ENCODE measurements at places on chromosomes 2 and 18.

GRCh38 chr18:73318739-73319479 is 451.1 kb upstream of the NETO1 start:
- no peak for DNase-seq

DNA sequence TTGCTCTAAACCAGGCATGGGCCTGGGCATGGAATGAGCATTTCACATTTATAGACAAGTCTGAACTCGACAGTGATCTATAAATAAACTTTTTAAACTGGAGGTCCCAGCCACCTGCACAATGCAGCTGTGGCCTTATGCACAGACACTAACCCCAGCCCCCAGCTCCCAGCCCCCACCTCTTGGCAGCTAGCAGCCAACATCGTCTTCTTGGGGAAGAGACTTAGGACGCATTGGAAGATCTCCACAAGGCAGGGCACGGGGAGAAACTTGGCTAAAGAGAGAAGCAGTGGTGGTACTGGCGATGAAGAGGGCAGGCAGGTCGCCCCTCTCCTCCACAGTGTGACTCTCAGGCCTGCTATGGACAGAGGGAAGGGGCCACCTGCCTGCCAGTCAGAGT is 213.2 kb downstream of the ANAPC1 start:
- no peak for DNase-seq

- no peak for DNase-seq
Observed at GRCh38 chr2:194706179-194706578, 950.8 kb upstream of the SLC39A10 start.

DNA sequence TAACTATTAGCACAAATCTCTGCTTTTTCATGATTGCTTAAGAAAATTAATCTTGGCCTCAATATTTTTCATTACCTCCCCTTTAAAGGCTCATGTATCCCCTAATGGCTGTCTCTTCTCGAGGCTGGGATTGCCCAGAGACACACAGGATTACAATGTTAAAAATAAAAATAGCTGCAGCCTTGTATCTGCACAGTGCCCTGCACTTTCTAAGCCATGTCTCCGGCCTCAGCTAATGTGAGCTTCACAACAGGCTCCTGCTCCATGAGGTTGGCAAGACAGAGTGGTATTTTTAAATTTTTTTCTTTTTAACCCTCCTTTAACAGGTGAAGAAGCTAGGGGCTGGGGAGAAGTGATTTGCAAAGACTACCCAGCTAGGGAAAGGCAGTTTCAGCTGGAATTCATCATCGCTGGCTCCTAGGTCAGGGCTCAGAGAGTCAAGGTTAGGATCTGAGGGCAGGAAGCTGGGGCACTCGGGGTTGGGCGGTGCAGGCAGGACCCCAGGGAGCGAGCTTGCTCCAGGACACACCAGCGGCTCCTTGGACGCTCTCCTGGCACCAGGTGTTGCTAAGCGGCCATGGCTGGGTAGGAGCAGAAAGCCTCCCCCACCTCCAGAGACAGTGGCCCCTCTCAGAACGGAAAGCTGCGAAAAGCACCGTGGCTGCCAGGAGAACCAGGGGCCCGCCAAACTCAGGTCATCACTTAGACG is 135.6 kb downstream of the SMAD2 start:
- no peak for DNase-seq

DNA sequence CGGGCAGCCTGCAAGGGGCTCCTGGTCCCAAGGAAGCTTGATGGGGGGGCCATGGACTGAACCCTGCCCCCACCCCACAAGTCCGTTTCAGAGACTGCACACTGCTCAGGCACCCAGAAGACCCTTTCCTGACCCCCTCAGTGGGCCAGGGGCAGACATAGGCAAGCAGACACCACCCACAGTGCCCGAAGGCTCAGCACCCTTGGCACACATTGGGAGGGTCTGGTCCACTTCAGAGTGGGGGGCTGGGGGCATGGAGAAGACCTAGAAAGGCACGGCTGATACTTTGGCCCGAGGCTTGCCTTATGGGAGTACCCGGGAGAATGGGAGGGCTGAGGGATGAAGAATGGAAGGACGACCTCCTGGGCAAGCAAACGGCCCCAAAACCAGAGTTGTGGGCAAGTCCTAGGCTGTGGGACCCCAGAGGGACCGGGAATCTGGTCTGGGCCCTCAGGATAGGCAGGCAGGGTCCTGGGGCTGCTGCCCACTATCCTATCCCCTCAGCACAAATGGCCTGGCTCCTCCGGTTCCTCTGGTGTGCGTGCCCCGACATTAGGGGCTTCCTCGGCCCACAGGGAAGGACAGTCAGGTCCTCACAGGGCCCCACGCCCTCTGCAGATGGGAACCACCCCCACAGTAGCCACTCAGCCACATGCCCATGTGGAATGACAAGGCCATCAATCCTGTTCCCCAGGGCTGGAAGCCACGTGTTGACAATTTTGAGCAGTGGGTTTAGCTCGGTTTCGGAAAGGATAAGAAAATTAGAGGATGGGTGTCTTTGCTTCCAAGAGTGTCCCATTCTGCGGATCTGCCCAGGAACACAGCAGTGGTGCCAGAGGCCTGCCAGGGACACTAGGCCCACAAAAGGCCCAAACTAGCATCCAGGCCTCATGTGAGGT is 15.0 kb upstream of the GPC1 start:
- no peak for DNase-seq

DNA sequence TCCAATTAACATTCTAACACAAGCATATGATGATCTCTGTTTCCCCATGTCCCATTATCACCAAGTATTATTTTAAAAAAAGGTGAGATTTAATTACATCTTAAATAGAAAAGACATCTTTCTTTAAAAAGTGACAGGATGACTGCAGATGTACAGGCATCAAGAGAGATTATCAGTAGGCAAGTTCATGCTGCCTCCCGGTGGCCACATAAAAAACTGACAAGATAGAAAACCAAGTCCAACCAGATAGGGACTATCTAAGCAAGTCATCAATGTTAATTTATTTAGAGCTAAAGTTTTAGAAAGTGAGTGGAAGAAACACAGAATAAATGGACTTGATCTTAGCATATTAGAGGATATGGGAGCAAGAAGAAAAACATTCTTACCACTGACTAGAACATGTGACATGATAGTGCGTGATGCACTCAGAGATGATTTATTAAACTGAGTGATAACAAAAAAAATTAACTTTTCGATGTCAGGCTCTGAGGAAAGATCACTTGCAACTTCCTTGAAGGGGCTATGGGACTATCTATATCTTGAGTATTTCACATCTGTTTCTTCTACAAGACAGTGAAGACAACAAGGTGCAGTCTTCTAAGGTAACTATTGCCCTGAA is 5.4 kb upstream of the TDRD15 start:
- DNase-seq = no peak

- DNase-seq = no peak
Observed at GRCh38 chr2:162994718-162995117, 156.2 kb upstream of the KCNH7 start.

GRCh38 chr2:160214461-160215445 is 14.7 kb upstream of the ITGB6 start:
- DNase-seq = no peak

- no peak for DNase-seq
Observed at GRCh38 chr2:32289165-32289999, 11.7 kb downstream of the YIPF4 start.

- DNase-seq = no peak
Observed at GRCh38 chr2:88874063-88874657, 182.7 kb downstream of the RPIA start.

DNA sequence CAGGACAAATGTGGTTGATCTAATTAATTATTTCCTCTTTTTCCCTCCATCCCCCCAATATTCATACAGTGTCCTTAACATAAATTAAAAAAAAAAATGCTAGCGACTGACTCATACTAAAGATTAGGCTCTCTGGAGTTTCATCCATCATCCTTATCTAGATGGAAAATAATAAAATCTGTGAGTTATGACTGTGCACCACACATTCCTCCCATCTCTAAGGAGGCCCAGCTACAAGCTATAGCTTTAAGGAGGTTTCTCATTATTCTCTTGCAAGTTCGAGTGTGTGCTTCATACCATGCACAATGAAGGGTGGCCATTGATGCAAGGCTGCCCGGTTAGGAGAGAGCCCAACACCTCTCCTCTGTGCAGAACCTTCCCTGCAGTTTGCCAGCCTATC is 77.3 kb downstream of the XDH start:
- DNase-seq = no peak

- no peak for DNase-seq
Observed at GRCh38 chr18:47113796-47114540, 36.3 kb downstream of the HDHD2 start.

DNA sequence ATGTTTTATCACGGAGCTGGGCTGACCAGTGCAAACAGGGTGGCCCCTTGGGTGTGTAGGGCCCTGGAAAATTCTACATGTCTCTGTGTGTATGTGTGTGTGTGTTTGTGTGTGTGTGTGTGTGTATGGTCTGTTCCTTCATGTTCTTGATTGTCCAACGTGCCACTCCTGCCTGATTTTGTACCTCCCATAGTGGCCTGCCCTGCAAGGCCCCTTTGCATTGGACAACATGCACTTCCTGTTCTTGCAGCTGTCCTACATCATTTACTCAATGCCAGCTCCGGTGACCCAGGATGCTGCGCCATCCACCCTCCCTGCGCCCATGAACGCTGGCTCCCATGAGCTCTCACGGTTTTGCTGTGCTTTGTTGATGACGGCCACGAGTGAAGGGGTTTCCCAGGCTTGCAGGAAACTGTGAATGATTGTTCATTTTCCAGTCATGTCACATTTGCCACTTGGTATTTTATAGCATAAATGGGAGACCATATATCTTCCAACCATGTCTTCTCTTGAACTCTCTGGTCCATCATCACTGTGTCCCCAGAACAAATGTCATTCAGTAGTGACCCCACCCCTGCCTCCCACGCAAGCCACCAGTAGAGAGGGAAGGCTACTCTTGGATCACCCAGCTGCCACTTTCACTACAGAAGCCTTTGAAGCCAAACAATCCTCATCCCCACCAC is 69.7 kb upstream of the NCK2 start:
- no peak for DNase-seq

- DNase-seq = no peak
Observed at GRCh38 chr2:198717451-198717850, 740.3 kb downstream of the SATB2 start.

GRCh38 chr18:30177056-30177455 is 865.5 kb downstream of the DSC3 start:
- DNase-seq = no peak

GRCh38 chr2:160321006-160321405 is 120.9 kb upstream of the ITGB6 start:
- no peak for DNase-seq

DNA sequence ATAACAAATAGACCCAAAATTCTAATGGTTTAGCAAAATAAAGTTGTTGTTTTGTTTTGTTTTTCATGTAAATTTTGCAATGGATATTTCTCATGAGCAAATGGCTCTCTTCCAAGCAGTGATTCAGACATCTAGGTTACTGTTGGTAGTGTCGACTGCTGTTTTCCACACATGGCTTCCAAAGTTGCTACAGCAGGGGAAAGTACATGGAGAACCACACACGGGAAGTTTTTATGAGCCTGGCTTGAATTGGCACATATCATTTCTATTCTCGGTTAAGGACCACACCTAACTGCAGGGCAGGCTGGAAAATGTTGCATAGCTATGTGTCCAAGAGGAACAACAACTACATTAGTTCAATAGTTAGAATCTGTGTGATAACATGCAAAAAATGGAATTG is 262.1 kb downstream of the GALNT13 start:
- DNase-seq = no peak
